NCI-H446 (cell line): ENCODE measurements at places on chromosomes 11 and 22.
A peak's percentile ranks its signal among the peaks of the same experiment; 100 is the strongest.

DNA sequence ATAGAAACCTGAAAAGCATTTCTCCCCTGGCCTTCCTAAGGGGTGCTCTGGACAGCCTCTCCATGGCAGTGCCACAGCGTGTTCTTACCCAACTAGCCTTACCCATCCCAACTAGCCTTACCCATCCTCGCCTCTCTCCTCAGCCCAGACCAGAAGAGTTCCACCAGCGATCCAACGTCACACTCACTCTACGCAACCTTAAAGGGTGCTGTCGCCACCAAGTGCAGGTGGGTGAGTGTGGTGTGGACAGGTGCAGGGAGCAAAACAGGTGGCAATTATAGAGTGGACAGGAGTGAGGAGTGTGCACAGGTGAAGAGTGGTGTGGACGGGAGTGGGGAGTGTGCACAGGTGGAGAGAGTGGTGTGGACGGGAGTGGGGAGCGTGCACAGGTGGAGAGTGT lies 17.8 kb downstream of the TMEM121B start:
- DNase-seq: no peak

DNA sequence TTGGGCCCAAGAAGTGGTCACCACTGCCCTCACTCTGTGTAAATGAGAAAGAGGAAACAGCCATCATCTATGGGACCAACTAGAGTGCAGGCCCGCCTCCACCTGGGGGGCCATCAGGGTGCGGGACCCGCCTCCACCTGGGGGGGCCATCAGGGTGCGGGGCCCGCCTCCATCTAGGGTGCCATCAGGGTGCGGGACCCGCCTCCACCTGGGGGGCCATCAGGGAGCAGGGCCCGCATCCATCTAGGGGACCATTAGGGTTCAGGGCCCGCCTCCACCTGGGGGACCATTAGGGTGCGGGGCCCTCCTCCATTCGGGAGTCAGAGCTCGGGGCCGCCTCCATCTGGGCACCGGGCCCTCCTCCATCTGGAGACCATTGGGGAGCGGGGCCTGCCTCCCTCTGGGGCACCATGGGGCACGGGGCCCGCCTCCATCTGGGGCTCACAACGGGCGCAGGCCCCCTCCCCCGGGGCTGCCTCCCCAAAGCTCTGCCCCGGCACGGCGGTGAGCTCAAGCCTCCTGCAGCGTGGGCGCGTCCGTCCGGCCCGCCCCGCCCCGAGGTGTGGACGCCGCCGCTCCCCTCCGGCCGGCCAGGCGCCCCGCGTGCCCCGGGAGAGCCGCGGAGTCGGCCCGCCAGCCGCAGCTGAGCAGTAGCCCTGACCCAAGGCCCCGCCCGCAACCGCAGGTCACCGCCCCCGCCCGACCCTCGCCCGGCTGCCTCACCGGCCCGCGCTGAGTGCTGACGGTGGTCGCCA lies 512 bp downstream of the TOLLIP start:
- DNase-seq: no peak

DNA sequence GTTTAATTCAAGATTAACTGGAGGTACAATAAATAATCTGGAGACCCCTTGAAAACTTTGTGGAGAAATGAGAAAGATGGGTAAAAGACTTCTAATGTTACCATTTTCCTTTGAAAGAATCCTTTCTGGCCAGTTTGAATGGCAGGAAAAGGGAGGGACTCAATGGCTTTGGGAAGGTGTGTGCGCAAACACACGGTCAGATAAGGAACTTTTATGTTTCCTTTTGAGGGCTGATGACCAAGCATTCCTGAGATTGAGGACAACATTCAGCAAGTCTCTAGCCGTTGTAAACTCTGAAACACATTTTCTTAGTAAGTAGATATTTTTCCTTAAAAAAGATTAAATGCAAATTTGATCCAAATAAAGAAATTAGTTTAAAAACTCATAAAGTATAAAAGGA lies 909.7 kb upstream of the TENM4 start:
- no peak for DNase-seq

GRCh38 chr22:29987137-29987536 lies 93.1 kb upstream of the HORMAD2 start:
- DNase-seq: no peak

- no peak for DNase-seq
These were observed 23.8 kb downstream of the IGHMBP2 start for GRCh38 chr11:68927280-68928135.

GRCh38 chr11:127931803-127932202 lies 655.6 kb downstream of the ETS1 start:
- DNase-seq: no peak

- DNase-seq: peak; percentile 65
These were observed 80.9 kb upstream of the MYO18B start for GRCh38 chr22:25661073-25661472.

DNA sequence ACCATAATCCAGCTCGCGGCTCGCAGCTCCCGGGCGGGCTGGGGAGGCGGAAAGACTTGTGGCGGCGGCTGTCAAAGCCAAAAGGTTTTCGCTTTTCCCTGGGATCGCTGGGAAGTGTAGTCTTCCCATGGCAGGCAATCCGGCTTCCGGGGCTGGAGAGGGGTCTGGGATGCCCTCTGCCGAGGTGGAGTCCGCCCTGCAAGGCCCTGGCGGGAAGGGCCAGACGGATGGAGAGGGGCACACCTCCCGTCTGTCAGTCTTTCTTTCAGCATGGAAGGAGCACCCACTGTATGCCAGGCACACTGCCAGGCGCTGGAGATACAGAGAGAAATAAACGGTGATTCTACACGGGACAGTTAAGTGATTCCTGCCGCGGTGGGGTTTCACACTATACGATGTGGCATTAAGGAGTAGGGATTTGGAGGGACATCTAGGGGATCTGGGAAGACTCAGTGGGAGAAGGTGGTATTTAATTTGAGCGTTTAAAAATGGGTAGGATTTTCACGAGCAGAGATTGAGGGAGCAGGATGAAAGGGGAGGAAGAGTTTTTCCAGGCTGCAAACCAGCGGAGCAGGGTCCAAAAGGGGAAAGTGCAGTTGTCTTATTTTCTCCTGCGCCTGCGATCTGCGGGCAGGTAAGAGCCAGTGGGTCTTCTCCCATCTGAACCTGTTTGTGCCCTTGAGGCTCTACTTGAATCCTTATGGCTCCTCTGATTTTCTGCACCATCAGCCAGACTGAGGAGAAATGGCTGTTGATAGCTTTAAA lies at the start of gene BACE1:
Gene BACE1 (minus strand): TSS at position 60 of the 765 bp plus-strand sequence. CDS start 461 bp downstream, outside the sequence.
- peak; percentile 46 for DNase-seq

DNA sequence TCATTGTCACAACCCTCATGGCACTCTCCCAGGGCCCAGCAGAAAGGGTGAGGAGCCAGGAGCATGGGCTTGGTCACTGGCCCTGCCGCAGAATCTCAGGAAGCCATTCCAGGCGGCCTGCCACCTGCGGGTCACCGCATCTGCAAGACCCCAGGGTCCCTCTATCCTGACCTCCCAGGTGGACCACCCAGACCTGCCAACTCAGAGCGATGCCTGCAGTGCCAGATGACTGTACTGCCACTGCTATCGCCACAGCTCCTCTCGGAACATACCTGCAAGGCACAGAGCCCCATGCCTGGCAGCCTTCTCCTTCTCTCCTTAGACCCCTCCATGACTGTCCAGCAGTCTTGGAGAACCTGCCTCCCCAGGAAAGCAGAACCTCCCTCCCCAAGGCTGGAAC lies 26.4 kb upstream of the ELFN2 start:
- no peak for DNase-seq

- no peak for DNase-seq
These were observed 210.0 kb downstream of the KIRREL3 start for GRCh38 chr11:126790550-126791081.

- DNase-seq: no peak
These were observed 4.0 kb upstream of the IFITM5 start for GRCh38 chr11:303363-303762.

DNA sequence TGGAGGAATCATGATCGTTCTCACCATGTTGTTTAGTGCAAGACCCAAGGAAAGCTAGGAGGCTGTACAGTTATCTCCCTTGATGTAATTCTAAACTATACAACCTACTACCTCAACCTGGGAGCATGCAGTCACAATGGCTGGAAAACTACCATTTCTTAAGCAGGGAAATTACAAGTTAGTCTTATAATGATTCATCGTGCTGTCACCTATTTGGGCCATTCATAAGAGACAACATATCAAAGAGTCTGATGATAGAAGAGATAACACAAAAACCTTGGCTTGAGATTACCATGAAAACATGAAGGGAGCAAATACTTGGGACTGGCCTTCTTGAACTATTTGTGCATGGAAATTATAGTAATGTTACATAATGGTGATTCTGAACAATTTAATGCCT lies 30.5 kb upstream of the BLID start:
- DNase-seq: no peak

DNA sequence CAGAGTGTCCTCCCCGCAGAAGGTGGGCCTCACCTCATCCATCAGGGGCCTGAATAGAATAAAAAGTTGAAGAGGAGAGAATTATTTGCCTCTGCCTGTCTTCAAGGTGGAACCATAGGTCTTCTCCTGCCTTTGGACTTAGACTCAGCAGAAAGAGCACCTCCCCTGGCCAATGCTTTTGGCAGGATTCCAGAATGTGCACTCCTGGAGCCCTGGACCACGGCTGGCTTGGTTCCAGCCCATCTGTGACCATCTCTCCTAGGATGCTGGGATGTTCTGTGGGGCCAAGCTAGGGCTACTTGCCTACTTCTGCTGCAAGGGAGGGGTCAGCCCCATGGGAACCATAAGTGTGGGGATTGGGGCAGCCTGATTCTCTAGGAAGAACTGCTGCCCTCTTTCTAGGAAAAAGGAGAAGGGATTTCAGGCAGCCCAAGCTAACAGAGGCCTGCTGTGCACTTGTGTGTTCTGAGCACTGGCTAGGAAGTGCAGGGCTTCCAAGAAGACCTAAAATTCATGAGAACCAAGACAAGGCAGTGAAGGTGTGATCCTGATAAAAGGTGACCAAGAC lies 32.2 kb upstream of the SHANK2 start:
- no peak for DNase-seq

DNA sequence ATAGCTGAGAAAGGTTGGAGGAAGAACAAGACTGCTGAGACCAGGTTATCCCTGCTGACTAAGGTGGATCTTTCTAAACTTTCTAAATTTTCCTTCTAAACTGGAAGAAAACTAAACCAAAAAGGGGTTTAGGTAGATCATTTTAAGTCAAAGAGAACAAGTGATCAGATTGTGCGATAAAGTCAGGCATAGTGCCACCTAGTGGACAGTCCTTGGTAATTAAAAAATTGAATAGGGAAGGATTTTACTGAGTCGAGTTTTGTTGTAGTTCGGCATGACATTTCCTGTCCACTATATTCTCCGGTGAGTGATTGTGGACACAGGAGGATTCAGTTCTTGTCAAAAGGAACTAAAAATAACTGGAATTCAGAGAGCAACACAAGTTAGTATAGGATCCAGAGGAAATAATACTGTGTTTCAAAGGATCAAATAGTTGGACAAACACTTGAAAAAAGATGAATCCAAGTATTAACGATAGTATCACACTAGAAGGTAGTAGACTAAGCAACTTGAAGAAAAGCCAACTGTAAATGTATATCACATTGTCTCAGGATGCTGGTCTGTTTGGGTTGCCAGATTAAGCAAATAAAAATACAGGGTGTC lies 1236.4 kb downstream of the FAM181B start:
- DNase-seq: peak; percentile 72

DNA sequence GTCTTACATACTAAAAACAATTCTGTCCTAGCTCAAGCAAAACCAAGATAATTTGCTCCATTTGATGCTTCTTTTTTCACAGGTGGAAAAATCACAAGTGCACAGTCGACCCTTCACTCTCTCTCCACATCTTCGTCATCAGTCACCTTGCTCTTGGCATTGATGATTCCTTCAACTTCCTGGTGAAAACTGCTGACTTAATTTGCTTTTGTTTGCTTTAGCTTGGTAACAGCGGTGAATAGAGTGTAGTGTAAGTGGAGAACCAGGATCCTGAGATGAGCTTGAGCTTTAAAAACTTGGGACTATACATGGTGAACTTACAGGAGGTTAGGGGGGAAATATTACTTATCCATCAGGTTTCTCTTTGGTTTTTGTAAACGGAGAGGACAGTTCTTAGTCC lies 331.1 kb upstream of the ARHGAP42 start:
- no peak for DNase-seq

DNA sequence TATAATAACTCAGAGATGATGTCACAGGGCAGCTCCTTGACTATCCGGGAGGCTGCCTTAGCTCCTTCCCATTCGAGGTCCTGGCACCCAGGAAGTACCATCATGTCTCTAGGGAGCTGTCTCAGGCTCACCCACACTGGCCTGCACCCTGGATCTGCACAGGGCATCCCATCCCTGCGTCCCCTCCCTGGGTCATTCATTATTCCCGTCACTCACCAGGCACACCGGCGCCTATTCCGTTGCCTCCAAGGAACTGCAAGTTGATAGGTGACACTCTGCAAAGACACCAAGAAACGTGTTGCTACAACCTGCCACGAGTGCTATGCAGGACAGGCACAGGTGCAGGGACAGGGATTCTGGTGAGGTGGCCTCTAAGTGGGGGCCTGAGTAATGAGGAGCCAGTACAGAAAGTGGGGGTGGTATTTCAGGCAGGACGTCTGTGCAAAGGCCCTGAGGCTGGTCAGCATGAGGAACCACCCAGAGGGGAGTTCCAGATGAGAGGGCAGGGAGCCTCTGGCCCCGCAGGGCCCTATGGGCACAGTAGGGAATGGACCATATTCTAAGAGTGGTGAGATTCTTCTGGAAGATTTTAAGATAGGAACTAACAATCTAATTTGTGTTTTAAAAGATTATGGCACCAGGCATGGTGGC lies 71.6 kb upstream of the SHANK2 start:
- DNase-seq: no peak

DNA sequence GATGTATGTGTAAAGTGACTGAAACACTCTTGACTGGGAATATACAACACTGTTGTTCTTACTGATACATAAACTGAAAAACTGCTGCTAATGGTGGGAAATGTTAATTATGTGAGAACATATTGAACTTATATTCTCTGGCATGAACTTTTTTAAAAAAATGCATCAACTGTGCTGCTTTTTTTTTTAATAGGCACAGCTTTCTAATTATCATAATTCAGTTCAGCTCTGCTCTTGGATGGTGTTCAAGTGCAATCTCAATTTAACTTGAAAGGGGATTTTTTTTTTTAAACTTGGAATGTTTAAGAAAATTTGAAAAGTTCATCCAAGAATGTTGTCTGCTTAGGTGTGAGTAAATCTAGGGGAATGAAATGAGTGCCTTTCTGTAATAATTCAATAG lies 5.2 kb downstream of the TEAD1 start:
- no peak for DNase-seq

GRCh38 chr22:41974691-41975290 lies 5.5 kb downstream of the SEPTIN3 start:
- DNase-seq: no peak

GRCh38 chr11:68574308-68574707 lies 110.0 kb upstream of the GAL start:
- no peak for DNase-seq

DNA sequence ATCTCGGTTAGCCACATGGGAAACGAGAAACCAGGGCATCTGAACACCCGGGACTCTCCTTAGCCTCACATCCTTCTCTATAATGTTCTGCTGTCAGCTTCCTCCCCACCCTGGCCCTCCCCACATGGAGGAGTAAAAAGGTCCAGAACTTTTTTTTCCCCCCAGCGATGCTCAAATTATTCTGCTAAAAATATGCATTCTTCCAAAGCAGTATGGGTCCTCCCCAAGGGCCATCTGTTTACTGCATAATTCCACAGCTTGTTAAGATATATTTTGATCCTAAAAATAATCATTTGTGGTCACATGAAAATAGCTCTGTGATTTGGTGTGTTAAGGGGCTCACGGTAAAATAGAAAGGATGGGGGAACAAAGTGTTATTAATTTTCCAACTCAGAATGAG lies 281.5 kb upstream of the NARS2 start:
- no peak for DNase-seq
